ENCODE measurements at places on chromosomes 5 and 9.

GRCh38 chr5:88485531-88485930 is 216.9 kb upstream of the TMEM161B start:
- no peak for DNase-seq

- no peak for DNase-seq
These were observed 139.8 kb downstream of the MPDZ start for GRCh38 chr9:13139641-13140171.

GRCh38 chr9:3777137-3777536 is 251.3 kb upstream of the RFX3 start:
- DNase-seq, result no peak

GRCh38 chr5:179152144-179152895 is 92.1 kb downstream of the ZNF354C start:
- no peak for DNase-seq

- DNase-seq, result no peak
These were observed 12.0 kb upstream of the IFNA1 start for GRCh38 chr9:21428235-21428634.

GRCh38 chr9:20243841-20244240 is 378.5 kb downstream of the MLLT3 start:
- DNase-seq, result no peak

DNA sequence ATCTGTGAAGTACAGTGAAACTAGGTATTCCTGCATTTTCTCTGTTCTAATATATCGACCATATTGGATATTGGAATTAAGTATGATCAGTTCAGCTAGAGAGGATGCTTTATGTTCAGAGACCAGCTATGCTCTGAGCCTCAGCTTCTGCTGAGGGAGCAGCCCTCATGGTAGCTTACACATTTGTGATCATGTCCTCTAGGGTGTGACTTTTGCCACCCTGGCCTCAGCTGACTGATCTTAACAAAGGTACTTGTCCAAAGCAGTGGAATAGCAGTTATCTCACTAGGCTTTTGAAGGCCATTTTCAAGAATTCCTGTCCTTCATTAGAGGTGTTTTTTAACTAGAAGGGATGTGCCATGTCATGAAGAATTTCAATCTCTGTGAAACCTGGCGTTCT is 9.3 kb downstream of the SCAMP1 start:
- no peak for DNase-seq

- DNase-seq, result no peak
These were observed 14.1 kb upstream of the NUP214 start for GRCh38 chr9:131111186-131111853.

DNA sequence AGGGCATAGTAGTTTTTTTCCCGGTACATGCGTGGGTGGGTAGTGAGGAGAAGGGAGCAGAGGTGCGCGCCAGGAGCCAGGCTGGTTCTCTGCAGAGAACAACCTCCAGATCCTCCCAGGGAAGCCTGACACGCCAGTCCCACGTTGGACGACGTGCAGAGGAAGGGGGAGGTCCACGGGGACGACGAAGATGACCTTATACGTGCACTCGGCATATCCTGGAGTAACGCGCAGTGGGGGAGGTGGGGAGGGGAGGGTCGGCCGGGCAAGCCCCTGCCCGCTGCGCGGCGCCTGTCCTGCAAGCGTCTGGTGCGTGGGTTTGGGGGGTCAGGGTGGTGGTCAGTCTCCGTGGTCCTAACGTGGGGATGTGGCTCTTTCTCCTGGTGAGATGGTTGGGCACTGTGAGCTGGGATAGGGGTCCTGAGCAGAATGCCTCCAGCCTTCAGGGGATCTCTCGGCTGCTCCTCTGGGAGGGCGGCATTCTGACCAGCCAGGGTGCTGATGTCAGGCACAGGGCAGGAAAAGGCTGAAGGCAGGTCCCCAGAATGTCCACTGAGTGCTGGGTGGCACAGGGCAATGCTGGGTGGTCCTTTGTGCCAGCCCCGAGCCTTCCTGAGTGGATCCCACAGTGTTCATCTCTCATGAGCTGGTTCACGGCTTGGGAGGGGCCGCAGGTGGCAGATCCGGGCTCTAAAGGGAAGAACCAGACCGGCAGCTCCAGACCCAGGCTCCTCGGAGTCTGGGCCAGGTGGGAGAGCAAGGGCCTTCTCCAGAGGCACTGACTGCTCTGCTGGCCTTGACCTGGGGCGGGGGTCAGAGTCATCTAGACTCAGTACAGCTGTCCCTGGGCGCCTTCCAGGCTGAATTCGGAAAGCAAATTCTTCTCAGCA is 10.5 kb upstream of the SCGB3A1 start:
- no peak for DNase-seq
